ENCODE measurements at places on chromosomes 7 and 10.
A peak's percentile ranks its signal among the peaks of the same experiment; 100 is the strongest.

DNA sequence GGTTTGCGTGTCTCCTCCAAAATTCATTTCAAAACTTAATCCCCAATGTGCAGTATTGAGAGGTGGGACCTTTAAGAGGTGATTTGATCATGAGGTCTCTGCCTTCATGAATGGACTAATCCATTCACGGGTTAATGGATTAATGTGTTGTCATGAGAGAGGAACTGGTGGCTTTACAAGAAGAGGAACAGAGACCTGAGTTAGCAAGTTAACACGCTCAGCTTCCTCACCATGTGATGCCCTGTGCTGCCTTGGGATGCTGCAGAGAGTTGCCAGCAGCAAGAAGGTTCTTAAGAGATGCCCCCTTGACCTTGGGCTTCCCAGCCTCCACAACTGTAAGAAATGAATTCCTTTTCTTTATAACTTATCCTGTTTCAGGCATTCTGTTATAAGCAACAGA is 3.7 kb upstream of the TCTN3 start:
- DNase-seq: no peak

- DNase-seq: peak; percentile 28
These were observed 46.6 kb downstream of the CCSER2 start for GRCh38 chr10:84375011-84375410.

GRCh38 chr7:41792120-41792519 is 89.2 kb upstream of the INHBA start:
- no peak for DNase-seq

DNA sequence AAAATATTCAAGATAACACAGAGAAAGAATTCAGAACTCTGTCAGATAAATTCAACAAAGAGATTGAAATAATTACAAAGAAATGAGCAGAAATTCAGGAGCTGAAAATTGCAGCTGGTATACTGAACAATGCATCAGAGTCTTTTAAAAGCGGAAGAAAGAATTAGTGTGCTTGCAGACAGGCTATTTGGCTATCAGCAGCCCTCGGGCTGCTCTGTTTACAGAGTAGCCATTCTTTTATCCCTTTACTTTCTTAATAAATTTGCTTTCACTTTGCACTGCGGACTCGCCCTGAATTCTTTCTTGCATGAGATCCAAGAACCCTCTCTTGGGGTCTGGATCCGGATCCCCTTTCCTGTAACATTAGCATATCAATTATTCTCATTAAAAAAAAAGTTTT is 1040.0 kb downstream of the SORCS3 start:
- DNase-seq: no peak

DNA sequence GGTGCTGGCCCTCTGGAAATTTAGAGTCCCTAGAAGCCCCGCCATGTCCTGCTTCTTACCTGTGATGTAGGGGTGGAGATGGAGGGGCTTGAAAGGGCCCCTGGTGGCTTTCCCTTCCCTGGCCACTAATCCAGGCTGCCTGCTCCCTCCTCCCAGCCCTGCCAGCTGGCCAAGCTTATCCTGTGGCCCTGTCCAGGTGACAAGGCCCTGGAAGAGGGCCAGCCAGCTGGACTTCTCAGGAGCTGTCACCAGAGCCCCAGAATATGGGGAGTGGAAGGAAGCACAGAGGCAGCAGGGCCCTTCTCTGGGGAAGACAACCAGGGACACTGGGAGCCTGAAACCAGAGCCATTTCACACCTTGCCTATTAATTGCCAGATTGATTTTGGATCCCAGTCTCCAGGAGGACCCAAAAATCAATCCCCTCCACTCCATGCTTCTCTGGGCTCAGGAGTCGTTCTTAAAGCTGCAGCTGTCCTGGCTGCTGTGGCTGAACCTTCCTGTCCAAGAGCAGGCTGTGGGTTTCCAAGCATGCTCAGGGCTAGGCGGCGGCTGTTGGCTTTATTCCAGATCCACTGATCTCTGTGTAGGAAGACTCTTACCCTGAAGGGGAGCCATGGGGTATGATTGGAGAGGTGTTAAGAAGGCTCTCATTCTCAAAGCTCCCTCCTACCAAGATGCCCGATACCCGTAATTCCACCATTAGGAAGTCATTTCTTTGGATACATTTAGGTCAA is 52.6 kb upstream of the PCBD1 start:
- DNase-seq: peak; percentile 66

DNA sequence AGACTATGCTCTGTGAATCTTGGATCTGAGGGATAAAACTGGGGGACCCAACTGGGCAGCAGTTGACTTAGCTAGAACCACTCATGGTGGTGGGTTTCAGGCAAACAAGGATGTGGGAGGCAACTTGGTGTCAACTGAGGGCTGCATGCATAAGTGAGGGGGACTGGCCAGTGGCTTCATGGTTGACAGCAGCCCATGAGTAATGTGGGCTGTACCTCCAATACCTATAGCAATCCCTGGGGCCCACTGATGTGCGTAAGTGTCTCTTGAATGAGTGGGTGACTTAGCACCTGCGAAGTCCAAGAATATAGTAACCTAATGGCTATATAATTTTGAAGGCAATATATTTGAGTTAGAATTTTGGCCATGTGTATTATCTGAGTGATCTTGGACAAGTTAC is 13.7 kb upstream of the MAP3K8 start:
- no peak for DNase-seq

GRCh38 chr7:37541810-37542443 is 93.3 kb upstream of the ELMO1 start:
- DNase-seq: no peak

DNA sequence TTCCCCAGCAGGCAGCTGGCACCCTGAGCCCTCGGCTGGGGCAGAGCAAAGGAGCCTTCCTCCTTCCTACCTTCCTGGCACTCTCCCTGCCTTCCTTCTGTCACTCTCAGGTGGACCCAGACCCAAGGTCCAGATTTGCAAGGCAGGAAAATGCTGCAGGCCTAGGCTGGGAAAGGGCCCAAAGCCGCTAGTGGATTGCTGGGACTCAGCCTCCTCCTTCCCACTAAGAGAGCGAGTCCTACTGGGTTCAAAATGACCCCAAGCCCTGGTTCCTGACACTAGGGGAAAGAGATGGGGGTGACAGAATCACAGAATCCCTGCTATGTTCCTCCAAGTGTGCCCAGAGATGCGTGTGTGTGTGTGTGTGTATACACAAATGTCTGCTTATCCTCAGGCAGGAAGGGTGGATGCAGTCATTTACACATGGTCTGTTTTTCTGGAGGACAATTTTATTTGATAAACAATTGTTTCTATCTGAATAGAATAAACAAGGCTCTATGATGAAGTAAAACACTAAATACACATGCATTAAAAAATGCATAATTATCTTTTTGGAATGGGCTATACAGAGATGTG is 1.3 kb upstream of the PLAU start:
- DNase-seq: no peak

Measured in femur (tissue), 1 donor.